Muscle of leg (tissue), 16 donors: ENCODE measurements at places on chromosomes 16 and 17. TPM values are rescaled to one million over a fixed set of nuclear protein-coding genes. Genes with fewer than 3 reads are reported as not detected.

DNA sequence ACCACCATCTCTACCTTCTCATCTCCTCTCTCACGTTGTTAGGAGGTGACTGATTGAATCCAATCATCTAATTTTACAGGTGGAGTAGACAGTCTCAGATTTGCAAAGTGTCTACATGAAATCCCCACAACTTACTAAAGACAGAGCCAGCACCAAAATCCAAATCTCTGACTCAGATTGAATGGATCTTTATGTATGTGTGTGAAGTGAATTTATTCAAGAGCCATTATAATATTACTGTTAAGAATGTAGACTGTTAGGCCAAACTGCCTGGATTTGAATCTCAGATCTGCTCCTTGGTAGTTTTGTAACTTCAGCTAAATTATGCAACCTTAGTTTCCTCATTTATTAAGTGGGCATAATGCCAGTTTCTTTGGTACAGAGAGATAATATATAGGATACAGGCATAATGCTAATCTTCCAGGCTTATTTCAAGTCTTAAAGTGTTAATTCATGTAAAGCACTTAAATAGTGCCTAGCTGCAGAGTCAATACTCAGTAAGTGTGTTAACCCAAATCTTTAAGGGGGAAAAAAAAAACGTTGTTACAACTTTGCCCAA is 12.7 kb downstream of the CNEP1R1 start:
- DNase-seq, result peak; percentile 20

- DNase-seq, result no peak
Observed at GRCh38 chr17:57744195-57745170, 616 bp downstream of the CCDC182 start.

DNA sequence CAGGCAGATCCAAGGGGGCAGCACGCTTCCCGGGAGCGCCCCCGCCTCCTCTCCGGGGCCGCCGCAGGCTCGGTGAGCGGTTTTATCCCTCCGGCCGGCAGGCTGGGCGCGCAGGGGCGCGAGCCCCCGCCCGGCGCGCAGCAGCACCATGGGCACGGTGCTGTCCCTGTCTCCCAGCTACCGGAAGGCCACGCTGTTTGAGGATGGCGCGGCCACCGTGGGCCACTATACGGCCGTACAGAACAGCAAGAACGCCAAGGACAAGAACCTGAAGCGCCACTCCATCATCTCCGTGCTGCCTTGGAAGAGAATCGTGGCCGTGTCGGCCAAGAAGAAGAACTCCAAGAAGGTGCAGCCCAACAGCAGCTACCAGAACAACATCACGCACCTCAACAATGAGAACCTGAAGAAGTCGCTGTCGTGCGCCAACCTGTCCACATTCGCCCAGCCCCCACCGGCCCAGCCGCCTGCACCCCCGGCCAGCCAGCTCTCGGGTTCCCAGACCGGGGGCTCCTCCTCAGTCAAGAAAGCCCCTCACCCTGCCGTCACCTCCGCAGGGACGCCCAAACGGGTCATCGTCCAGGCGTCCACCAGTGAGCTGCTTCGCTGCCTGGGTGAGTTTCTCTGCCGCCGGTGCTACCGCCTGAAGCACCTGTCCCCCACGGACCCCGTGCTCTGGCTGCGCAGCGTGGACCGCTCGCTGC is 832 bp downstream of the CDK5R1 start:
- DNase-seq, result no peak

DNA sequence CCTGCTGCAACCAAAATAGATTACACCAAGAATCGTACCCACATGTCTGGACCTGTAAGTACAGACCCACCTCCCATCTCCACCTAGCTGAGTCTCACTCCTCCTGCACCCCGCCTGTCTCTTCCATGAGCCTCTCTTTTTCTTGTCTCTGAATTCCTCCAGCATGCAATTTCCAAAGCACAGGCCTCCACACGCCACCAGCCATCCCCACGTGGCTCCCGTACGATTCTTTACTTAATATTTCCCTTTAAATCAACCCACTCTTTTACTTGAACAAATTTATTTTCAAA is 1.2 kb downstream of the RPH3AL start:
- DNase-seq, result no peak

- DNase-seq, result no peak
Observed at GRCh38 chr17:65553009-65553645, 8.3 kb downstream of the AXIN2 start.

FSCN2 gene
- polyA plus RNA-seq, result 2.3 TPM

PPY gene
- polyA plus RNA-seq, result 0.27 TPM

GRCh38 chr16:30896261-30896888 is at the start of gene CTF1:
Gene CTF1 (plus strand): TSS chr16:30896614. CDS start chr16:30896644, 30 bp downstream.
- peak; percentile 96 for DNase-seq
